ENCODE measurements at places on chromosomes 3 and 15.

GRCh38 chr3:135980343-135980742 lies 14.8 kb downstream of the PPP2R3A start:
- DNase-seq, result no peak

DNA sequence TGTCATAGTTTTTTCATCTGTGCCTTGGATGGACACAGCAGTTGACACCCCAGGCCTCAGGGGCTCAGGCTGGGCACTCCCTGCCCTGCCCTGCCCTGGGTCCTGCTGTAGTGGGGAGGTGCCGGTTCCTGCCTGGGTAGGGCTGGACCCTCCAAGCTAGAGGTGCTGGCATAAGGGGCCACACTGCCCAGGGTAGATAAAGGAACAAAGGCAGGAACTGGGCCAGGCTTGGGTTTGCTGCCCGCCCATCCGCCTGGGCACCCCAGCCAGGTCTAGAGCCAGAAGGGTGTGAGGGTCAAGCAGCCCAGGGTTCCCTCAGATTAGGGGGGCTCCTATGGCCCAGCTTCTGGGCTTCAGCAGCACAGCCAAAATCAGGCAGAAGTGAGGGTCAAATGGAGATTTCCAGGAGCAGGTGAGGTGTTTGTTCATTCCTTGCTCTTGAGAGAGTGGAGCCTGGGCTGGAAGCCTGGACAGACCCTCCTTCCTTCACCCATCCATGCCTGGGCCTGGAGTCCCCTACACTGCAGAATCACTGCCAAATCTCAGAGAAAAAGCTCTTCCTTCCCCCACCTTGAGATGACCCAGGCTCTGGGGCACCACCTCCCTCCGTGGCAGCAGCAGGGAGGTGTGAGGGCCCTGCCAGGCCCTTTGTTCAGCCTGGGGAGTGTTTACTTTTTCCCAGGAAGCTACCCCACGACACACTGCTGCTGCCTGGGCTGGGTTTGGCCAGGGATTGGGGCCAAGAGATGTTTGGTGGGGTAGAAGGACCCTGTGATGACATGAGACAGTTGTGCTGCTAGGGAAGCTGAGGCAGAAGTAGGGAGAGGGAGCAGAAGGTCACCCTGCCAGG lies 7.1 kb downstream of the SEMA3F start:
- DNase-seq, result no peak

DNA sequence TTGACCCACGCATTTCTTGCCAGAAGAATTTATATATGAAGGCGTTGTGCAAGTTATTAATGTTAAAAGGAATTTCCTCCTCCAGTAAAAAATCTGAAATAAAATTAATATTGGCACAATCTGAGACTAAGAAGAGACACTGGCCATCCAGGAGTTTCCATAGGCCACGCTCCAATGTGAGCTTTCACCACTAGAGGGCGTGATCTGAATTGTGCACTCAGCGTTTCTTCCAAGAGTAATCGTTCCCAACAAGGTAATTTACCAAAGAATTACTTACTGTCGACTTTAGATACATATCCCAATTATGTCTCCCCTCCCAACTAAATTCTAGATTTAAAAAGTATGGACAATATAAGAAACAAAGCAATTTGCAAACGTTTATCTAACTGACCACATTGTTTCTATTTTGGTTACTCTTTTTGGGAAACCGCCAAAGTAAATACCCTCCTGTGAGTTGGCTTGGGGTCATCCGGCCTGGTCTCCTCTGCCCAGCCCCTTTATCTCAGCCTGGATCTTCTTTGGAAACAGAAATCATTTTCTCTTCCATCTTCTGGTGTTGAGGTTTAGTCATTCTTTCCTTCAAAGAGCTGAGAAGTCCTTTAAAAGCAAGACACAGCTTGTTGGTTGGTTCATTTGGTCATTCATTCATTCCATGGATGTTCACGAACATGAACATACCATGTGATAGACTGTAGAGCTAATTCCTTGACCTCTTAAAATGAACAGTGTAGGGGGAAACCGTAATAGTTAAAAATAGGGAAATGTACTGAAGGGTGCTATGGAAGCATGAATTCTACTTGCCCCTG lies 26.2 kb downstream of the POLR2M start:
- no peak for DNase-seq

DNA sequence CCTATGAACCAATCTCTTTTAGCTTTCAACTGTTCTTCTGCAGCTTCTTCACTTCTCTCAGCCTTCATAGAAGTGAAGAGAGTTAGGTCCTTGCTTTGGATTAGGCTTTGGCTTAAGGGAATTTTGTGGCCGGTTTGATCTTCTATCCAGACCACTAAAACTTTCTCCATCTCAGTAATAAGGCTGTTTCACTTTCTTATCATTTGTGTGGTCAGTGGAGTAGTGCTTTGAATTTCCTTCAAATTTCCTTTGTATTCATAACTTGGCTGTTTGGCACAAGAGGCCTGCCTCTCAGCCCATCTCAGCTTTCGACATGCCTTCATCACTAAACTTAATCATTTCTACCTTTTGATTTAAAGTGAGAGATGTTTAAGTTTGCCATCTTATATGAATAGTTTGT lies 21.7 kb downstream of the DZIP1L start:
- DNase-seq, result no peak

GRCh38 chr3:79361748-79362378 lies 405.9 kb downstream of the ROBO1 start:
- DNase-seq, result no peak

DNA sequence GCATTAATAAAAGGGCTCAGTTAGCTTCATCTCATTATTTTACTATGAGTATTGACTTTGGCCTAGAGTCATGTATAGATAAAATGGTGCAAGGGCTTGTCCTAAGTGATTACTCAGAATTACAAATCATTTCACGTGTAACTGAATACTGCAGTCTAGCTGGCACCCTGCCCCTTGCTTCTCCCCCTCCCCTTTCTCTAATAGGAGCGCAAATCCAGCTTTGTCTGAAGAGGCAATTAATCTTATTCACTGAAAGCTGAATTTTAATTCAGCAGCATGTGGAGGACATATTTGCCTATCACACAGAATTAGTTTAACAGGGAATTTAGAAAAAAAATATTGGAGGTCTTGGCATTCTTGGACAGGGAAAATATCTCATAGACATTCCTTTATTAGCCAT lies 412.1 kb upstream of the DPH6 start:
- no peak for DNase-seq

DNA sequence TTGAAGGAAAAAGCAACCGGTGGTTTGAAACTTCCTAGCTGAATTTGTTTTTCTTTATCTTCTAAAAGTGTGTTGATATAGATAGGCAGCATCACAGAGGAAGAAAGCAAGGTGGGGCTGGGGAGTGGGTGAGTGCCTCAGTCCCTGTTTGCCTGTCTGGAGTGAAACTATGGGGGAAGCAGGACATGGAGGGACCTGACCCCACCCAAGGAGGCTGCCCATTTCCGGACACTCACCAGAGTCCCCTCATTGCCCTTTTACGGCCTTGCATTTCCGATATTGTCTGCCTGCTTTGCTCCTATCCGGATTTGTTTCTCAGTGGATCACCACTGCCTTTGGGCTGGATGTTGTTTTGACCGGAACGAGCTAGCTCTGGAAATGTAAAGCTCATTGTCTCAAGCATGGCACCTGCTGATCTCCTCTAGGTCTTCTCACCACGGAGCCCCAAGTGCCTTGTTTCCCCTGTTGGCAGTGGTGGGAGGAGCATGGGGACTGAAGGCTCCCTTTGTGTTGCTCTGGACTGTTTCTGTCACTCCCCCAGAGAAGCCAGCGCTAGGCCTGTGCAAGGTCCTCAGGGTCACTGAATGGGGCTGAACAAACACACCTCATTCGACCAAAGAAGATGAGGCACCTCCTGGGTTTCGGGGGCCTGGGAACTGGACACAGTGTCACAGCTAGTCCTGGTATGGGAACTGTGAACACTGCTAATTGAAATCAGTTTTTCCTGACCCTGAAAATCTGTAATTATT lies 7.0 kb downstream of the CLDN11 start:
- peak; percentile 32 for DNase-seq

- DNase-seq, result no peak
Observed at GRCh38 chr3:140500473-140500872, 177.4 kb upstream of the TRIM42 start.

GRCh38 chr15:69718916-69719315 lies 266.3 kb downstream of the RPLP1 start:
- DNase-seq, result no peak
